Activated CD4-positive, alpha-beta T cell treated with anti-CD3 and anti-CD28 coated beads for 36 hours (primary cell): ENCODE measurements at places on chromosomes 7 and 10. TPM values are rescaled to one million over a fixed set of nuclear protein-coding genes. Genes with fewer than 3 reads are reported as not detected.

Gene TFEC
- total RNA-seq: not detected

Gene PALD1
- 5.4 TPM for total RNA-seq

Gene EGFR
- total RNA-seq: 0.09 TPM

Gene HTR5A
- total RNA-seq: not detected

Gene CCDC3
- total RNA-seq: 0.18 TPM

Gene GPC2
- 5.3 TPM for total RNA-seq

Gene NUTM2E
- total RNA-seq: 0.11 TPM

Gene SPDYE3
- total RNA-seq: not detected

Gene LAMB4
- not detected for total RNA-seq

Gene CDNF
- 2.7 TPM for total RNA-seq

Gene PLXNA4
- total RNA-seq: 0.07 TPM

Gene ANKRD1
- not detected for total RNA-seq

Gene HYAL4
- total RNA-seq: 0.25 TPM

Gene WIPF3
- not detected for total RNA-seq

Gene OLAH
- 0.16 TPM for total RNA-seq

Gene CFAP46
- total RNA-seq: 0.21 TPM

Gene CDH23
- 1.6 TPM for total RNA-seq

Gene NANOS1
- total RNA-seq: 0.04 TPM

Gene TAS2R5
- 0.75 TPM for total RNA-seq
